Stimulated activated CD8-positive, alpha-beta memory T cell treated with anti-CD3 and anti-CD28 coated beads, Interleukin-7, amount 100 ng/mL, for 24 hours (primary cell): ENCODE measurements at places on chromosomes 11 and 22.

- DNase-seq = no peak
Observed at GRCh38 chr11:59559886-59560285, 48.5 kb downstream of the OR4D9 start.

DNA sequence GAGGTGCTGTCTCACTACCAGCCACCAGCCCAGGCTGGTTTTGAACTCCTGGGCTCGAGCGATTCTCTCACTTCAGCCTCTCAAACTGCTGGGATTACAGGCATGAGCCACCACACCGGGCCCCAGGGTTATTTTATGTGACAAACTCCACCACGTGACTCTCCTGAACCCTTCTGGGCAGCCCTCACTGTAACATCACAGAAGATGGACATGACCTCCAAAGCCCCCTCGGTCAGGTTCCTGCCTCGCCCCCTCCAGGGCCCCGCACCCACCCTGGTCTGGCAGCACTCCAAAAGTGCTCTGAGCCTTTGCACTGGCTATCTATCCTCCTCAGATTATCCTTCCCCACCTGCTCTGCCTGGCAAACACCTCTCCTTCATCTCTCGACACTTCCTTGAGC lies 43.3 kb downstream of the RIBC2 start:
- DNase-seq = no peak

DNA sequence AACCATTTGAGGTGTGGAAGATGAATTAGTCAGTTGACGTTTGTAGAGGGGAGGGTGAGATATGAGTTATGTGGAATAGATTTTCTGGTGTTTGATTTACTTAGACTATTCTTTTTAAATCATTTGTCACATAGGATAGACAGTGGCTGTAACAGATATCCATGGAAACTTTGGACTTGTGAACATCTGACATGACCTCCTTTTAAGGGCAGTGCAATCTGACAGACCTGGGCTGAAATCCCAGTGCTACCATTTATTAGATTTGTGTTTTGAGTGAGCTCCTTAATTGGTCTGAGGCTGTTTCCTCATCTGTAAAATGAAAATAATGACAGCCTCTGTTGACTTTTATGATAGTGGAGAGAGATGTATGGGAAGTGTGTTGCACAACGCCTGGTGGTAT lies 159.9 kb downstream of the TEAD1 start:
- no peak for DNase-seq

- DNase-seq = no peak
Observed at GRCh38 chr11:6321961-6322362, 1.7 kb upstream of the CAVIN3 start.

GRCh38 chr22:27748751-27749191 lies 52.8 kb downstream of the MN1 start:
- no peak for DNase-seq

- no peak for DNase-seq
Observed at GRCh38 chr22:39244496-39245129, at the start of gene PDGFB. Gene PDGFB (minus strand): TSS chr22:39244982. CDS start chr22:39243963, 1,019 bp downstream.

DNA sequence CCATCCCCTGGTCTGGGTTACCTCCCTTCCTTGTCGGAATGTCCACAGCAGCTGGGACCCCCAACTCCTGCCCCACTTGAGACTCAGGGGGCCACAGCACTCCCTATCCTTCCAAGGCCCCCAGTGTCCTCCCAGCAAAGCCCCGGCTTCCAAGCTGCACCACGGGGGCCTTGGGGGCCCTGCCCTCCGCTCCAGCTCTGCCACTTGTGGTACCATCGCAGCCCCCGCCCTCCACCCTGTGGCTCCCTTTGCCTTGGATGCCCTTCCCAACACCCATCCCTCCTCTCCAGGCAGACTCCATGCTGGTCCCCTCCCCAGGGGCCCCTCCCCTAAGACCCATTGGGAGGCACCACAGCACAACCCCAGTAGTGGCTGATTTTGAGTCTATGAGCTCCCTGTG lies 17.3 kb downstream of the TMEM258 start:
- DNase-seq = no peak

DNA sequence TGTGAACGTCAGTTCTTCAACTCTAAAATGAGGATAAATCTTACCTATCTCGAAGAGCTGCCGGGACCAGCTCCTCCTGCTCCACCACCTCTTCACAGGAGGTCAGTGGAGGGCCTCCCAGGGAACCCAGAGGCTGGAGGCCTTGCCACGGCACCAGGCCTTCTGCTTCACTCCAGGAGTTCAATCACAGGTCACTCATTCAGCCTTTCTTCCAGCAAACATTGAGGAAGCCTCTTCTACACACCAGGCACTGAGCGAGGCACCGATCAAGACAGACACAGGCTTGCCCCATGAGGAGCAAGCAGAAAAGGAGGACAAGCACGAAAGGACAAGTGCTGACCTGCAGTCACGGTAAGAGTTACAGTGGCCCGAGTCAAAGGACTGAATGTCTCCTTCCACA lies 64.8 kb upstream of the WNT11 start:
- DNase-seq = no peak

DNA sequence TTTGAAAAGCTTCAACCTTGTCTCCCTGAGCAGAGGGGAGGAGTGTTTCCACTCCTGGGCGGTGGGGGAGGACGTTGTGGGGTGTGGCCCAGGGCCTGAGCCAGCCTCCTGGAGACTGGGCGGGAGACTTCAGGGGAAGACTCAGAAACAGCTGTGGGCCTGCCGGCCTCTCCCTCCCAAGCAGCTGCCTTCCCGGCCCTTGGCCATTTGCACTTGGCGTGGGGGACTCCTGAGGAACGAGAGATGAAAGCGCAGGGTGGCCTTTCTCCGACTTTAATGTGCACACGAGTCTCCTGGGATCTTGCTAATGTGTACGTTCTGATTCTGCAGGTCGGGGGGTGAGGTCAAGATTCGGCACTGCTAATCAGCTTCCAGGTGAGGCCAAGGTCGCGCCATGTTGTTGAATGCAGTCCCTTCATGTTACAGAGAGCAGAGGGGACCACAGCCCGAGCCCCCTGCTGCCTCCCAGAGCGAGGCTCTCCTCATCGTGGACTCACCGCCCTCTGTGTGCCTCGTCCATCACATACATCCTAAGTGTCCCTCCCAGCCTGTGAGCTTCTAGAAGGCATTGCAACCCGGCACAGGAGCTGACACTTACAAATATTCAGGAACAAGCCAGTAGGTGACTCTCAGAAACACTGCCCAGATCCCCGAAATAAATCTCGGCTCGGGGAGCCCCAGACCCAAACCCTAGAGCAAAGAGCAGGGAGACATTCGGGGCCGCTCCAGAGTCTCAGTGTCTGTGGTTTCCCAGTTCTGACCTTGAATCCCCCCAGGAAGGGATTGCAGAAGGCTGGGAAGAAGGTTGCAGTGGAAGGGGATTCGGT lies 7.7 kb downstream of the LIF start:
- no peak for DNase-seq

GRCh38 chr11:112975493-112975892 lies 14.3 kb downstream of the NCAM1 start:
- no peak for DNase-seq

DNA sequence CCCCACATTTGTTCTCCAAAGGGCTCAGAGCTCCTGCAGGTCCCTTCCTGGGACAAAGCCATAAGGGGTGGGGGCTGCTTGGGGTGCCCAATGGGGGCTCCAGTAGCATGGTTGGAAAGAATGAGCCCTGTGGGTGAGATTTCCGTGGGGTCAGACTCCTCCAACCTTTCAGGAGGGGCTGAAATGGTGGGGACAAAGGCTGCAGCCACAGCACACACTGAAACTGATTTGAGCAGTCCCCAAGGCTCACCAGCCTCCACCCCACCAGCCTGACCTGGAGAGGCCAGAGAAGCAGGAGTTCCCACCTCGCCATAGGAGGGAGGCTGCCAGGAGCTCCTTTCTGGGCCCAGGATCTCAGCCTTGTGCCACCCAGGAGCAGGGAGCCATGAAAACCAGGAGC lies 69.2 kb downstream of the MN1 start:
- no peak for DNase-seq

- DNase-seq = no peak
Observed at GRCh38 chr22:43133401-43133800, 9.8 kb downstream of the MCAT start.

- peak; percentile 71 for DNase-seq
Observed at GRCh38 chr22:50620593-50621355, 7.2 kb downstream of the ARSA start.

GRCh38 chr22:48426466-48427380 lies 1401.0 kb downstream of the BRD1 start:
- no peak for DNase-seq

- DNase-seq = no peak
Observed at GRCh38 chr22:17639247-17639741, 737 bp downstream of the BCL2L13 start.

DNA sequence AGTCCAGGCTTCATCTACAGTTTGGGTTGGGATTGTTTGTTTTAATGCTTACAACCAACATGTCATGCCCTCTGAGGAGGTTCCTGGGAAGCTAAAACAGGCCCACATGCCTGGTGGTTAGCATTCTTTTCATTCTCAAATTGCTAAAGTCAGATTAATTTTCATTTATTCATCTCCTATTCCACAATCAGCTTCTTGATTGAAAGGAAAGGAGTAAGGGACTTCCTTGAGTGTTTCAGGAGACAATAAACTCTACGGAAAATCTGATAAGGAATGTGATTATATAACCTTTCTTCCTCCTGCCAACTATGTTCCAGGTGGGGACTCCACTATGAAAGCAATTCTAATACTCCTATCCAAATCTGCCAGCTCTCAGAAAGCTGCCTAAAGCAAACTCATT lies 30.8 kb downstream of the MRTFA start:
- DNase-seq = no peak

GRCh38 chr11:61747192-61747966 lies 5.1 kb upstream of the MYRF start:
- no peak for DNase-seq

GRCh38 chr11:105158436-105158835 lies 18.9 kb upstream of the CARD18 start:
- no peak for DNase-seq

DNA sequence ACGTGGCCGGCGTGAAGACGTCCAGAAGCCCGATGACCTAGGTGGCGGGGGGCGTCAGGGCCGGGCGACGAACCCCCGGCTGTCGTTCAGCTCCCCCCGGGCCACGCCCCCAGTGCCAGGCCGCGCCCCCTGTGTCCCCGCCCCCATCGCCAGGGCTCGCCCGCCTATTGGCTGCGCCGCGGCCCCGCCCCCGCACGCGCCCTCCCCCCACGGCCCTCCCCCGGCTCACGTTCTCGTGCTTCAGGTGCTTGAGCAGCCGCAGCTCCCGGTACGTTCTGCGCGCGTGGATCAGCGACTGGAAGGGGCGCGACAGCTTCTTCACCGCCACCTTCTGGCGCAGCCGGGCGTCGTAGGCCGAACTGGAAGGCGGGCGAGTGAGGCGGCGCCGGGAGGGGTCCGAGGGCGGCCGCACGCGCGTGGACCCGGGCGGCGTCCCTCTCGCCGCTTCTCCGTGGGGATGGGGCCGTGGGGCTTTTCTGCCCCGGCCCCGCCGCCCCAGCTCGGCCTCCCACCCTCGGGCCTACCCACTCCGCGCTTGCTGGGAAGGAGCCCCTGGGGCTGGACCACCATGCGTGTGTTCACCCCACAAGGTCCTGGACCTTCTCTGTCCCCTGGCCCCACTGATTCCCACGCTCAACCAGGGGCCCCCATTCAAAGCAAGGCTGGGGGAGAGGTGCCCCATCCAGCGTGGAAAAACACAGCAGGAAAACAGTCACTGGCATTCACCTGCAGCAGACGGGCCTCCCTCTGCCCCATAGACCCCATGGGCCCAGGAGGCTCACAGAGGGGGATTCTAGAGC lies 2.4 kb downstream of the MAPK11 start:
- no peak for DNase-seq

DNA sequence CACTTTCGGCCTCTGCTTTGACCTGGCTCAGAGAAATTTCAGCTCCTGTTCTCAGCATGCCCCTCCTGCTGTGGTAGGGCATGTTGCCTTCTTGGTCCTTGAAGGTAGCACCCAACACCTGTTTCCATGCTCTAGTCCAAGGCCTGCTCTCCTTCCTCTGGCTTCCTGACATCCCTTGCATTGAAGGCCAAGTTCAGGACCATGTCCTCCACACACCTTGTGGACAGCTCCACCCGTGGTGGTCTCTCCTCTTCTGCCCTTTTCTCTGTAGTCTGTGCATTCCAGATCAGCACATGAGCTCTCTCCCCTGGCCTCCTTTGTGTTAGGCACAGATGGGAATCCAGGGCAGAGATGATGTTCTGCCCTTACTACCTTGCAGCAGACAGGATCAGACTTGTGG lies 225.3 kb downstream of the ADAMTS15 start:
- no peak for DNase-seq

DNA sequence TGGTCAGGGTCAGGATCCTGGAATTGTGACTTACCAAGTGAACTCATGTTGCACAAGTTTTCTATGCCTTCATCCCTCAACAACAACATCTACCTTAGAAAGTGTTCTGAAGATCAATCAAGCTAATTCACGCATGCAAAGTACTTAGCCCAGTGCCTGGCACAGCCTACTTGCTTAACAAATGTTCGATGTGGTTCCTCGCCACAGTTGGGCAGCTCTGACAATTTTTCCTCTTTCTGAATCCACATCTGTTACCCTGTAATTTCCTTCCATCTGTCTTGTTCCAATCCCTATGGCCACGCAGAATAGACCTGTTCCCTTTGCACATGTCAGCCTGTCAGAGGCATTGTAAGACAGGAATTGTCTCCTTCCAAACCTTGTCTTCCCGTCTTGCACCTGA lies 1415.2 kb downstream of the TBC1D22A start:
- DNase-seq = no peak

- DNase-seq = no peak
Observed at GRCh38 chr22:50145721-50146438, 24.7 kb upstream of the PANX2 start.

DNA sequence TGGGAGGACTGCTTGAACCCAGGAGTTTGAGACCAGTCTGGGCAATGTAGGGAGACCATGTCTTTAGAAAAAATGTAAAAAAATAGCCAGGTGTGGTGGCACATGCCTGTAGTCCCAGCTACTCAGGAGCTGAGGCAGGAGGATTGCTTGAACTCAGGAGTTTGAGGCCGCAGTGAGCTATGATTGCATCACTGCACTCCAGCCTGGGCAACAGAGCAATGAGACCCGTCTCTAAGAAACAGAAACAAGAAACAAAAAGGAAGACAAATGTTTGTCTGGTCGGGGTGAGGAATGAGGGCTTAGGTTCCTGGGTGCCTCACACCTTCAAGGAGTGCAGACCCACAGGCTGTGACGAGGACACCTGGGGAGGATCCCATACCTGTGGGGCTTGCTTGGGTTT lies 191.9 kb downstream of the CEP164 start:
- DNase-seq = no peak

GRCh38 chr11:62012832-62013461 lies 45.5 kb upstream of the FTH1 start:
- no peak for DNase-seq

- DNase-seq = no peak
Observed at GRCh38 chr11:64036087-64037026, 626 bp downstream of the FLRT1 start.
